ENCODE measurements at places on chromosomes 4 and X.

- no peak for DNase-seq
Observed at GRCh38 chr4:52622564-52622963, 36.5 kb downstream of the USP46 start.

- no peak for DNase-seq
Observed at GRCh38 chrX:9560219-9560618, 95.4 kb downstream of the TBL1X start.

GRCh38 chr4:86006057-86006456, 353.8 kb downstream of the MAPK10 start:
- DNase-seq, result no peak

DNA sequence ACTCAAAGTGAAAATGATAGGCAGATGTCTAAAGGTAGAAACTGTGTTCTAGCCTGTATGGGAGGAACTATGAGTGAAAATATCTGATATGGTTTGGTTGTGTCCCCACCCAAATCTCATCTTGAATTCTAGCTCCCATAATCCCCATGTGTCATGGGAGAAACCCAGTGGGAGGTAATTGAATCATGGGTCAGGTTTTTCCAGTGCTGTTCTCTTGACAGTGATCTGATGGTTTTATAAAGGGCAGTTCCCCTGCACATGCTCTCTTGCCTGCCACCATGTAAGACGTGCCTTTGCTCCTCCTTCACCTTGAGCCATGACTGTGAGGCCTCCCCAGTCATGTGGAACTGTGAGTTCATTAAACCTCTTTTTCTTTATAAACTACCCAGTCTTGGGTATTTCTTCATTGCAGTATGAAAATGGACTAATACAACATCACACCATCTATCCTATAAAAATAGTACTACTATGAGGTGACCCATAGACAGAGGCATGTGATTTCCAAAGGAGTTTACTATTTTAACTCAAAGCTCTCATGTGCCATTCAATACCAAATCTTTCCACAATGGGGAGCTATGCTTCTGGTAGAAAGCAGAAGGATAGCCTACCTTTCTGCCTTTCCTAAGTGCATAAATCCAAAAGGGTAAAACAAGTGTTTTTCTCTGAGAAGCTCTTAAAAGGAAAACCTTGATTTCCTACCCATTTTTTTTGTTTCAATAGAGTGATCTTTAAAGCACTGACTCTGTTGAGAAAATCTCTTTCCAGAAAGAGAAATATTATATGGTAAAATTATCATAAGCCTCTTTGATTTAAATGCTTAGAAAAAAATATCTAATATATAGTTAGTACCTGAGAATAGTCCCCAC, 38.8 kb downstream of the SEC31A start:
- DNase-seq, result no peak

DNA sequence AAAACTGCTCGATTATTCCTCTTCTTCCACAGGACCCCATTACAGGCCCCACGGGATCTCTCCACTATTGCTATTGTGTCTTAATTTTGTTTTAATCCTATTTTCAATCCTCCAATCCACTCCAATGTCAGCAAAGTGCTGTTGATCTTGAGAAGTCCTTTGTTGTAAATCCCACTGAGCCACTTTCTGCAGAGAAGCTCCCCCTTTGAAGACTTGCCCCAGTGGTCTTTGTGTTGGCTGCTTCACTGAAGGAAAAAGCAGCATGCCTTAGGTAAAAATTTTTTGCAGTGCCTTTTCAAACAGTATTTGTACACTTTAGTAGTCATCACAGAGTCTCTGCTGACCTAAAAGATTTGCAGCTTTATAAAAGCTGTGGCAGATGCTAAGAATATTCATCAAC, 252.0 kb upstream of the SLC7A11 start:
- DNase-seq, result no peak

DNA sequence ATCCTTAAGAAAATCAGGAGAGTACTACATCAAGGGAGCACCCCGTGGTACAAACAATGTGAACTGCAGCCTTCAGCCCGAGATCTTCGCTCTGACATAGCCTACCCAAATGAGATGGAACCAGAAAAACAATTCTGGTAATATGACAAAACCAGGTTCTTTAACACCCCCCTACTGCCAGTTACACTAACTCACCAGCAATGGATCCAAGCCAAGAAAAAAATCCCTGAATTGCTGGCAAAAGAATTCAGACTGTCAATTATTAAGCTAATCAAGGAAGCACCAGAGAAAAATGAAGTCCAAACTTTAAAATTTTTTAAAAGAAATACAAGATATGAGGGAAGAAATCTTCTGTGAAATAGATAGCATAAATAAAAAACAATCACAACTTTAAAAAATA, 101.7 kb upstream of the KLF8 start:
- DNase-seq, result no peak

DNA sequence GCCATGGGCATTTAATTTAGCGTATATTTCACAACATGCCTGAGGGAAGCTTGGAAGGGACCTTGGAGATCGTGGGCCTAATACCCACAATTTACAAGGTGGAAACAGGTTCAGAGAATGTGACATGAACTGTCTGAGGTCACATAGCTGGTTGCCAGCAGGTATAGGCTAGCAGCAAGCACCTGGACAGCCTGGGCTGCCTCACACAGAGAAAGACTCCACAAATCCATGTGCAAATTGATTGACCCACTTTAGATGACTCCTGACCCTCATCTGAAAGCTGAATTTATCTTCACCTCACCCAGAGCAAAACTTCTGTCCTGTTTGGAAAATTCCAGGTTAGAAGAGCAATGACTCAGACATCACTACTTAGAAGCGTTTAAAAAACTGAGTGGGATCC, 5.8 kb downstream of the PTTG2 start:
- no peak for DNase-seq

GRCh38 chr4:40842318-40842717, 92.6 kb downstream of the NSUN7 start:
- DNase-seq, result no peak

GRCh38 chr4:1072830-1073446, 40.4 kb downstream of the RNF212 start:
- peak; percentile 6 for DNase-seq

DNA sequence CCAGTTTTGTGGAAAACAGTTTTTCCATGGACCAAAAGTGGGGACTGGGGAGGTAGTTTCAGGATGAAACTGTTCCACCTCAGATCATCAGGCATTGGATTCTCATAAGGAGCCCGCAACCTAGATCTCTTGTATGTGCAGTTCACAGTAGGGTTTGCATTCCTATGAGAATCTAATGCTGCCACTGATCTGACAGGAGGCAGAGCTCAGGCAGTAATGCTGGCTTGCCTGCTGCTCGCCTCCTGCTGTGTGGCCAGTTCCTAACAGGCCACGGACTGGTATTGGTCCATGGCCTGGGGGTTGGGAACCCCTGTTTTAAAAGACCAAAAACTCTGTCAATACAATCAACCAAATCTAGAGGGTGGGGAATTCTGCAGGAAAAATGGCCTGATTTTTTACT, 100.0 kb upstream of the EOLA2 start:
- DNase-seq, result no peak

DNA sequence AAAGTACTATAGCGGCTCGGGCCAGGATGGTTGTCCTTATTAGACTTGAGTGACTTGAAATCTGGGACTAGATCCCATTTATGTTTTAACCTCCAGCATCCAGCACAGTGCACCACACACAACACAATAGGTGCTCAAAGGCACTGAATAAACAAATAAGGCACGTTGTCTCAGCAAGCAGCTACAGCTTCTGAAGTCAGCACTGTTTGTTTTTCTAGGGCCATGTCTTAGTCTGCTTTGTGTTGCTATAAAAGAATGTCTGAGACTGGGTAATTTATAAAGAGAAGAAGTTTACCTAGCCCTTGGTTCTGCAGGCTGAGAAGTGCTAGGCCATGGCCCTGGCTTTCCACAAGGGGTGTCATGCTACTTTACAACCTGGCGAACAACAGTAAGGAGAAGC, 102.1 kb upstream of the LNX1 start:
- DNase-seq, result no peak

- DNase-seq, result no peak
Observed at GRCh38 chr4:41358647-41359421, 102.1 kb downstream of the UCHL1 start.

DNA sequence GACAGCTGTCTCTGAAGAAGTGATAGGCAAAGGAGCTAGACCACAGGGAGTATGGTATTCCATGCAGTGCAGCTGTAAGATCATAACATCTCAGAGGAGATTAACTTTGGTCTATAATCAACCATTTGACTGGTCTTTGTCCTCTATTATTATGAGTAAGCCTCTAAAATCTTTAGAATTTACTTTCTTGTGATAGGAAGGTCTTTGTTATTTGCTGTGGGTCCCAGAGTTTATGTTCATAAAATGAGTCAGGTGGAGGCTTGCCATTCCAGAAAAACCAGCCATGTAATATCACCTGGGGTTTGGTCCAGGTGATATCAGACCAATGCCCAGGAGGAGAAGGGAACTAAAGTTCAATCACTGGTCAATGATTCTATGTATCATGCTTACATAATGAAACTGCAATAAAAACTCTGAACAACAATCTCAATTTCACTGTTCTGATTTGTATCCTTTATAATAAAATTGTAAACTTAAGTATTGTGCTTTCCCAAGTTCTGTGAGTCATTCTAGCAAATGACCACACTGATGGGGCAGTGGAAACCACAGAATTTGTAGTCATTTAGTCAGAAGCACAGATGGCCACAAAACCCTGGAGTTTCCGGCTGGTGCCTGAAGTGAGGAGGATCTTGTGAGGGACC, 239.6 kb upstream of the TRAM1L1 start:
- DNase-seq, result no peak

DNA sequence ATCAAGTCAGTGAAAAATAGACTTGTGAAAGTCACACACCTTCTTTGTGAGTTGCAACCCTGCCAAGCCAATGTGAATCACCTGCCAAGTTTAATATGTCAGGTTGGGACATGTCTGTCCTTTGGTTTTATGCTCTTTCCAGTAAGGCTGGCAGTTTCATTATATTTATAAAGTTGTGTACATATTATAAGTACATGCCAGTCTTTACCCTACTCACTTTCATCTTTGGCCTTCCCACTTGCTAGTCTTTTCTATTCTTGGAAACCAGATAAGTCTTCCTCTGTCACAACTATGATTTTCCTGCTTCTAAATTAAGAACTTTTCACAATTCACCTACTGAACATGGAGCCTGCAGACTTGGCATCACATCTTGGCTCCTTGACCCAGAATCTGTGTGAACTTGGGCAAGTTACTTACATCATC, 680.7 kb upstream of the BOD1L1 start:
- DNase-seq, result no peak

DNA sequence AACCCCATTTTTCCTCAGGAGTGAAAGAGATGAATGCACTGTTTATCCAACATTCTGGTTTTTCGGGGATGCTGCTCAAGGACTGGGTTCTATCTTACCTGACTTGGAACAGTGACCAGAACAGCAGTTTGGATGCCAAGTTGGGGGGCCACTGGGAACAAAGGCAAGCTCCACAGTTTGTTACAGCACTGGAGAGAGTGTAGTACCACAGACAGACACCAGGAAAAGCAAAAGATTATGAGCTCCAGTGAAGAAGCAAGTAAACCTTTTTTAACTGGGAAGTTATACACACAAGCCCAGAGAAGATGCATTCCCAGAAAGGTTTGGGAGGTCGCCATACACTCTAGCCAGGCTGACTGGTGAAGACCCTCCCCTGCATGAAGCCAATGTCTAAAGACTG, 13.6 kb downstream of the C4orf36 start:
- no peak for DNase-seq

- no peak for DNase-seq
Observed at GRCh38 chr4:44985152-44985551, 258.8 kb upstream of the GNPDA2 start.

GRCh38 chr4:163556177-163556576, 61.7 kb downstream of the TMA16 start:
- DNase-seq, result no peak

GRCh38 chr4:182257503-182257902, 14.3 kb downstream of the TENM3 start:
- DNase-seq, result no peak

DNA sequence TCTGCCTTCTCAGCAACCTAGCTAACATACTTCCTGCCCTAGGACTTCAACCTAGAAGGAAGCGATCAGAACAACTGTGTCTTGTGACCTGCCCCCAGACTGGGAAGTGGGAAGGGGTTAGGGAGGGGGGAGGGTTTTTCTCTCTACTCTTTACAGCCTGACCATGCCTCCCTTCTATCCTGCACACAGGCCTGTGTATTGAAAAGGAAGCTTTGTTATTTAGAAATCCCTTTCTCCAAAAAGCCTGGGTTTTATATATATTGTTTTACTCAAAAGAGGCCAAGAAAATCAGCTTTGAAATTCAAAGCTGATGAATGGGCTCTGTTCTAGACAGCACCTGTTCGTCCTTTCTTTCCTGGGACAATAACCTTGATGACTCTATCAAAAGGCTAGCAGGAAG, 35.2 kb upstream of the SMS start:
- DNase-seq, result no peak

- DNase-seq, result no peak
Observed at GRCh38 chrX:151177141-151178027, 1.0 kb downstream of the GPR50 start.

GRCh38 chrX:131779741-131780140, 235.9 kb downstream of the OR13H1 start:
- DNase-seq, result no peak

GRCh38 chr4:66769441-66769840, 775.9 kb downstream of the CENPC start:
- no peak for DNase-seq

GRCh38 chr4:90503677-90504076, 376.5 kb downstream of the CCSER1 start:
- no peak for DNase-seq
